Smooth muscle cell of bladder (primary cell): ENCODE measurements at places on chromosomes 5 and 9. TPM values are rescaled to one million over a fixed set of nuclear protein-coding genes. Genes with fewer than 3 reads are reported as not detected.

Gene PCDHGA7
- total RNA-seq: 4.1 and 4.6 TPM in 2 replicates

Gene TRIP13
- 3.4 and 4.6 TPM in 2 replicates for total RNA-seq

Gene SPATA31E1
- total RNA-seq: not detected in 2 replicates

Gene MELK
- 5.0 and 6.0 TPM in 2 replicates for total RNA-seq

Gene CA9
- 2.0 and 16.1 TPM in 2 replicates for total RNA-seq

Gene GRHPR
- total RNA-seq: 106 and 125 TPM in 2 replicates

Gene EPB41L4A
- 0.28 and 0.37 TPM in 2 replicates for total RNA-seq

Gene GARIN3
- total RNA-seq: not detected in 2 replicates
